ENCODE measurements at places on chromosomes 1 and 21.

GRCh38 chr1:61482170-61482734 lies 242.7 kb downstream of the TM2D1 start:
- no peak for DNase-seq

DNA sequence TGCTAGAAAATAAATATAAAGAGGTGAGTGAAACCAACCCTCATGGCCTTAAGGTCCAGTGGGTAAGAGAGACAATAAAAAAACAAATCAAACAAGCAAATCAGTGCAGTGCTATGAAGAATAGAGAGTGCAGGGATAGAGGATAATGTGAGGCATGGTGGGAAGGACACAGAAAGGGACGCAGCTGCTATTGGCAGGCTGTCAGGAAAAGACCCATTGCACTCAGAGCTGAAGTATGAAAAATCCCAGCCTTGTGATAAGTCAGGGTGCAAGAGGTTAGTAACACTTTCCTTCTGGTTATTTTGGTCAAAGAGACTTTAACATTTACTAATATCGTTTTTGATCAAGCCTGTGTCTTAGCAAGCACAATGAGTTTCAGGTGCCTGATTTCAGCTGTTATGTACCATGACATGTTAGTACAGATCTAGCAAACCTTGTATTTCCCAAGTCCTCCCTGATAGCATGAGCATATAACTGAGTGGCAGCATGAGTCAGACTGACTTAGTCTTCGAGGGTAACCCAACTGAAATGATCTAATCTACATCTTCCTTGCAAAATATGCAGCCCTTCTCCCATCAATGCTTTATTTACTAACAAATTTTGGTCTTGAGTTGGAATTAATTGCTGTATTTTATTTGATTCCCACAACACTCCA lies 31.7 kb downstream of the CHML start:
- no peak for DNase-seq

- peak; percentile 26 for DNase-seq
These were observed 1.3 kb downstream of the NTNG1 start for GRCh38 chr1:107142140-107142542.

GRCh38 chr1:96752394-96752793 lies 30.8 kb downstream of the PTBP2 start:
- DNase-seq: no peak

DNA sequence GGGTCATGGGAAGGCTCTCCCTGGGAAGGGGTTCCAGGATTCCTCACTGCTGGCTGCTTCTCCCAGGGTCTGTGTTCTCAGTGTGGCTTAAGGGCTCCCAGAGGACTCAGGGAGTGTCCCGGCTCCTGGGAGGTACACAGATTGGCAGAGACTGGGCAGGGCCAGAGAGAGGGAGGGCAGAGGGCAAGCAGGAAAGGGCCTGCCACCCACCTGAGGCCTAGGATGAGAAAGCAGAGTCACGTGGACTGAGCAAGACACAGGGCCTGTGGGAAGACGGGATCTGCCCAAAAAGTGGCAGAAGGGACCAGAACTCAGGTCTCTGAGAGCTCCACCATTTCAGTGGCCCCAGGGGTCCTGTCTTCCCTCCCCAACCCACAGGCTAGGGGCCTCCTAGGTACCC lies 871 bp downstream of the SLFNL1 start:
- no peak for DNase-seq

DNA sequence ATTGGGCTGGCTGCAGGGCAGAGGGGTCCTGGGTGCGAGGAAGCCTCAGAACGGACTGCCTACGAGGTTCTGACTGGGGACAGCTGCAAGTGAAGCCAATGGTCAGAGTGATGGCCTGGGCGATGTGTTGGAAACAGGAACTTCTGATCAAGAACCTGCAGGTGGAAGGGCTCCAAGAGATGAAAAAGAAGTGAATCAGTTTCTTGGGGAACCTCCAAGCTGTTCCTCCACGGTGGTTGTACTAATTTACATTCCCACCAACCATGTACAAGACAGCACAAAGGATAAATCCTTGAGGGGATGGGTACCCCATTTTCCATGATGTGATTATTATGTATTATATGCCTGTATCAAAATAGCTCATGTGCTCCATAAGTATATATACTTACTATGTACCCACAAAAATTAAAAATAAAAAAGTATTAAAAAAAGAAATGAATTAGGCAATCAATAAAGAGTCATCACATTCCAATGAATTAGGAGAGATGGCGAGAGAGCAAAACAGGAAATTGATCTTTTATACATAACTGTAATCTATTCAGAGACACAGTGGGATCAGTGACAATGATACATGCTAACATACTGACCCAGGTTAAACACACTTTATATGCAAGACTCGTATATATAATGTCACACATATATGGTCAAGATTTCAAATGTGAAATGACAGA lies 58.1 kb downstream of the PTPN14 start:
- no peak for DNase-seq

DNA sequence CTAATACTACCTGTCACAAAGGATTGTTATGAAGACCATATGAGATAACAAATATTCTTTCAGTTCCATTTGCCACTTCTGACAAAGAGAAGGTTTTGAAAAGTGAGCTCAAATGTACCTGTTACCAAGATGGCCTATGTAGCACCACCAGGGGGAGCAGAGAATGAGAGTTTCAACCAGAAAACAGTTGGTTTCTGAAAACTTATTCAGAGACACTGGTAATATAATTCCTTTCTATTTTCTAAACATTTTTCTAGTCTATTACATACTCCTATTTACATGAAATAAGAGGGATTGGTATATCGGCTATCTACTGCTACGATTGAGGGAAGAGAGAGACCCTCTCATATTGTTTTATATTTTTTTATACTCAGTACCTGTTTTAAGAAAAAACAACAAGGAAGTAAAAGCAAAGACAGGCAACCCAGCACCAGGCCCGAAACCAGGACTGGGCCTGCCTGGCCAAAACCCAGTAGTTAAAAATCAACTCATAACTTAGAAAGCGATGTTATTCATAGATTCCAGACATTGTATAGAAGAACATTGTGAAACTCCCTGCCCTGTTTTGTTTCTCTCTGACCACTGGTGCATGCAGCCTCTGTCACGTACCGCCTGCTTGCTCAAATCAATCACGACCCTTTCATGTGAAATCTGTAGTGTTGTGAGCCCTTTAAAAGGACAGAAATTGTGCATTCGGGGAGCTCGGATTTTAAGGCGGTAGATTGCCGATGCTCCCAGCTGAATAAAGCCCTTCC lies 48.3 kb downstream of the IL23R start:
- DNase-seq: peak; percentile 42

GRCh38 chr1:213192026-213192425 lies 141.0 kb downstream of the RPS6KC1 start:
- DNase-seq: no peak

GRCh38 chr1:35192056-35192852 lies 691 bp downstream of the SFPQ start:
- DNase-seq: peak; percentile 55

DNA sequence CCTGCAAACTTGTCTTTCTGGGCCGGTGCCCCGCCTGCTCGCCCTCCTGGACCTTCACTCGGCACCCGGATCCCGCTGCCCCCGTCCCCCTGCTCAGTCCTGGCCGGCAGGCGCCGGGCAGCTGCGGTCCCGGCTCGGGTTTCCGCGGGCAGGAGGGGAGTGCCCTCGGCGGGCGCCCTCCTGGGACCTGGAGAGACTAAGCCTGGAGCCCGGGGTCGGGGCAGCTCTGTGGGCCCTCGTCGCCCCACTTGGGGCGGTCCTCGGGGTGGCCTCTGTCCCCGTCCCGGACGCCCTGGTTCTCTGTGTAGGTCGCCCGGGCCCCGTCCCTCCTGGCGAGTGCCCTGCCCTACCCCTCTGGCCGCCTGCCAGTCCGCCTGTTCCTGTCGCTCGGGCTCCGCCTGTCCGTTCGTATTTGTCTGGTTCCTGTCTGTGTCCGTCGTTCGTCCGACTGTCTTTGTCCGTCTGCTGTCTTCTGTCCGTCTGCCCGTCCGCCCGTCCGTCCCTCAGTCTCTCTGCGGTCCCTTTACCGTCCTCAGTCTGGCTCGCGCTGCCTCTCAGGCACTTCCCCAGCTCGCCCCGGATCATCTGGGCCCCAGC lies 490 bp downstream of the SERINC2 start:
- no peak for DNase-seq

DNA sequence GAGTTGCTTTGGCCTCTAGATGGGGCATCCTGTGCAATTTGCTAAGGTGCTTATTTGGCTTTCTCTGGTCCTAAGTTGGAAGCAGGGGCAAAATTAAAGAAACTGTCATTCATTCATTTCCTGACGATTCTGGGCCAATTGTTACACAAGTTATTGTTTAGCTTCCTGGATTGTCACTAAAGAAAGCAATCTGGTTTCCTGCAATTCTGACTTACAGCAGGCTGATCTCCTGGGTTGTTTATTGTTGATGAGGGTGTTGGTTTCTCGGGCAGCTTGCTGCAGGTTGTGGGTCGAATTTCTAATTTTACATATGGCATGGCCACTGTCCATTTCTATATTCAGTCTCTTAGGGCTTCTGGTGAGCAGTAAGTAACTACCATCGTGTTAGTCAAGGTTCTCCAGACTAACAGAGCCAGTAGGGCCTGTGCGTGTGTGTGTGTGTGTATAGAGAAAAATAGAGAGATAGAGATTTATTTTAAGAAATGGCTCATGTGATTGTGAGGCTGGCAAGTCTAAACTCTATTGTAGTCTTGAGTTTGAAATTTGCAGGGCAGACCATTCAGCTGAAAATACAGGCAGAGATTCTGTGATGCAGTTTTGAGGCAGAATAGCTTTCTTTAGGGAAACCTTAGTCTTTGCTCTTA lies 30.4 kb downstream of the CTH start:
- DNase-seq: no peak

- DNase-seq: no peak
These were observed 498 bp downstream of the GNAT2 start for GRCh38 chr1:109618661-109619575.

DNA sequence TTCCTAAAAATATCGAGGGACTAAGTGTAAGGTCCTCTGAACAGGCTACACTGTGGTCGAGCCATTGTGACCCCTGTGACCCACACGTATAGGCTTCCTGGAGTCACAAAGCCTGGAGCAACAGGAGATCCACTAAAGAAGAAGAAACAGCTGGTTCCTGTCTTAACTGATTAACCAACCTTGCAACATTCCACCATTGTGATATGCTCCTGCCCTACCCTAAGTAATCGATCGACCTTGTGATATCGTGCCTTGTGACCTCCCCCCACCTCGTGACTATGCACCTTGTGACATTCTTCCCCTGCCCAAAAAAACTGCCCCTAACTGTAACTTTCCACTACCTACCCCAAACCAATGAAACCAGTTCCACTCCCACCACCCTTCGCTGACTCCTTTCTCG lies 304.6 kb upstream of the FAM78B start:
- no peak for DNase-seq

GRCh38 chr21:39263372-39263771 lies 50.1 kb downstream of the BRWD1 start:
- no peak for DNase-seq

GRCh38 chr21:25360593-25360992 lies 246.7 kb downstream of the MRPL39 start:
- no peak for DNase-seq

- no peak for DNase-seq
These were observed 48.8 kb downstream of the XPR1 start for GRCh38 chr1:180680558-180681144.

GRCh38 chr1:84957966-84958365 lies 38.9 kb downstream of the MCOLN2 start:
- DNase-seq: no peak

GRCh38 chr1:12591267-12591938 lies 26.6 kb downstream of the DHRS3 start:
- DNase-seq: no peak

DNA sequence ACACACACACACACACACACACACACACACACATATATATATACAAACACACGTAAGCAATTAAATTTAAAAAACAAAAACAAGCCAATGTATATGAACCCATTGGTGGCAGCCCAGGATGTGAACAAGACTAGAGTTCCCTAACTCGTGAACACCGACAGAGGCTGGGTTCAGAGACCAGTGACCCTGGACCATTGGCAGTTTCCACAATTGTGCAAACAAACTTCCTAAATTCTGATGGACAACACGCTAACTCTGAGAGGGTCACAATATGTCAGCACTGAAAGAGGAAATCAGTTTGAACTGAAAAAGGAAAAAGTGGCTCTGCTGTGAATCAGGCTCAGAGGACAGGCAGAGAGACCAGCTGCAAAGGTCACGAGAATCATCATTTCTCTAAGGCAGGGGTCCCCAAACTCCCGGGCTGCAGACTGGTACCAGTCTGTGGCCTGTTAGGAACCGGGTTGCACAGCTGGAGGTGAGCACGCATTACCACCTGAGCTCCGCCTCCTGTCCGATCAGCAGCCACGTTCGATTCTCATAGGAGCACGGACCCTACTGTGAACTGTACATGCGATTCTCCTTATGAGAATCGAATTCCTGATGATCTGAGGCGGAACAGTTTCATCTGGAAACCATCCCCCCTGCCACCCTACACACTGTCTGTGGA lies 50.5 kb upstream of the ERO1B start:
- DNase-seq: no peak
